ENCODE measurements at places on chromosomes 4 and X.

DNA sequence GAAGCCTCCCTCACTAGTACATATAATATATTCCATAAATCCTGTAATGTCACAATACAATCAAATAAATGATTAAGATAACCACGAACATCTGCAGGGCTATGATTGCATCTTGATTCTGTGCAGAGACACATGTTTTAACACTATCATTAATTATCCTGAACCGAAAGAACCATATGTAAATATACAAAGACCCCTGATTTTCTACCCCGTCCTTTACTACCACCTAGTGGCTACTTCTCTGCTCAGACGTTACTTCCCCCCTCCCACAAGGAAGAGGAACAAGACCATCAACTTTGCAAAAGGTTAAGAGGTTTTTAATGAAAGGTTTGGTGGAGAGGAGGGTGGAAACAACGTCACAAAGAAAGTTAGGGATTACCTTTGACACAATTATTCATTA is 134.0 kb downstream of the COL4A6 start:
- DNase-seq, result no peak

- DNase-seq, result no peak
These were observed 15.2 kb upstream of the CLOCK start for GRCh38 chr4:55561889-55562288.

DNA sequence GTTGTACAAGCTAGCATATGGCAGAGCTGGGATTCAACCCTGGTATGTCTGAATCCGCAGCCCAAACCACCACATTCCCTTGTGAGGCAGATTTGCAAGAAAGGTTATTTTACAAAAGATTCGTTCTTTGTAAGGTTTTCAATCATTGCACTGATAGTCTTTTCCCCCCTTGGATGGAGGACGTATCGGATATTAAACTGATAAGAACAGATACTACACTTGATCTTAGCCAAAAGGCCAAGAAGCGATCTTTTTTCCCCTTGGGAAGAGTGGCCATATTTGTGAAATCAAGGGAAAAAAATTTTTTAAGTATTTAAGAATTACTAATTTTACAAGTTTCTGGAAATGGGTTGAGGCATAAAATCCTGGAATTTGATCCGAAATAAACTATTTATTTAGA is 34.4 kb upstream of the MSMO1 start:
- DNase-seq, result no peak

DNA sequence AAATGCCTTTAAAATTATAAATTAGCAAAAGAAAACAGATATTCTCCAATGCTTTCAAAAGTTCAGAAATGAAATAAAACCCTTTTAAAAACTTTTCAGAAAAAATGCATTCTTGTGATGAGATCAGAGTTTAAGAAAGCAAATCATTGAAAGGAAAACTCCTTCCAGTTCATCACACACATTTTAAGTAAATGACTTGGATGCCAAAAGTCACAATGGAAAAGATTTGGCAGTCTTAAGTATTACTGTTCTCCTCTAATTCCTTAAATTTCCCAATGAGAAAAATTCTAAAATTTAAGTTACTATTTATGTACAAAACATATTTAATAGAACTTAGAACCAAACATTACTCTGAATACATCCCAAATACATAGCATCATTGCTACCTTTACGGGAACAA is 21.1 kb downstream of the HOPX start:
- no peak for DNase-seq

GRCh38 chr4:112765317-112765974 is 128.5 kb downstream of the LARP7 start:
- DNase-seq, result no peak

DNA sequence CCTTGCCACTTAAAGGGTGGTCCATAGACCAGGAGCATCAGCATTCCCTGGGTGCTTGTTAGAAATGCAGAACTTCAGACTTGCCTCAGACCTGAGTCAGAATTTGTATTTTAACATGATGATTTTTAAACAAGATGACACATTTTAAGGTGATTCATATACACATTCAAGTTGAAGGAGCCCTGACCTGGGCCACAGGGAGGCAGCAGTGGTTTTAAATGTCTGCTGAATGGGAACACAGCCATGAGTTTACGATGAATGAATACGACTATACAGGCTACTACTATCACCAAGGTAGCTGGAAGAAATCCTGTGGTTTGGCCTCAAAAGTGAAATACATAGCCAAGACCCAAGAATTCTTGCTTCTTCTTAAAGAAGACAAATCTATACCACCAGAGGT is 2.9 kb downstream of the HDAC8 start:
- no peak for DNase-seq

- no peak for DNase-seq
These were observed 4.9 kb downstream of the PRR32 start for GRCh38 chrX:126824338-126825007.

GRCh38 chrX:63434206-63434605 is 83.1 kb upstream of the SPIN4 start:
- DNase-seq, result no peak

GRCh38 chrX:110671068-110671803 is 124.4 kb downstream of the CHRDL1 start:
- no peak for DNase-seq

- DNase-seq, result no peak
These were observed 45.5 kb downstream of the JAKMIP1 start for GRCh38 chr4:6154875-6155274.

DNA sequence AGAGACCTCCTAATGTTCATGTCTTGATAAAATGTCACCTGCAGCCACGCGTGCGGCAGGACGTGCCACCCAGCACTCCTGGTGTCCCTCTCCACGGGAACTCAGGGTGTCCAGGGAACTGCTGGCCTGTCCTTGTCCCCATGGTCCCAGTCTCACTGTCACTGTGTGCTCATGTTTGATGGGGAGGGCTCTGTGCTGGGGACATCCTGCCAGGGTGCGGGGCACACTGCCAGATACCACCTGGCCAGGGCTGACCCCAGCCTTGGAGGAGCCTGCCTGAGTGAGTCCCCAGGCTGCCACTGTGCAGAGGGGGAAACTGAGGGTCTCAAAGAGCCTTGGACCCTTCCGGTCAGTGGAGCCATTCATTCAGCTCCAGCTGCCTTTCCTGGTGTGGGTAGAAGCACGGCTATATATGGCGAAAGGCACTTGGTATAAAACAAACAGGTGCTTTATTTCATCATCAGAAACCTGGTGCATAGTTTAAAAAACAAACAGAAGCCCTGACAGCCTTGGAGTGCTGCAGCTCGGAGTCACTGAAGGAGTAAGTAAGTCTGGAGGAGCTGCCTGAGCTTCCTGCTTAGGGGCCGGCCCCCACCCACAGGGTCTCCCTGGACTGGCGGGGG is 33.0 kb downstream of the NOP14 start:
- no peak for DNase-seq

GRCh38 chr4:186148336-186148975 is 42.9 kb upstream of the CYP4V2 start:
- DNase-seq, result no peak

DNA sequence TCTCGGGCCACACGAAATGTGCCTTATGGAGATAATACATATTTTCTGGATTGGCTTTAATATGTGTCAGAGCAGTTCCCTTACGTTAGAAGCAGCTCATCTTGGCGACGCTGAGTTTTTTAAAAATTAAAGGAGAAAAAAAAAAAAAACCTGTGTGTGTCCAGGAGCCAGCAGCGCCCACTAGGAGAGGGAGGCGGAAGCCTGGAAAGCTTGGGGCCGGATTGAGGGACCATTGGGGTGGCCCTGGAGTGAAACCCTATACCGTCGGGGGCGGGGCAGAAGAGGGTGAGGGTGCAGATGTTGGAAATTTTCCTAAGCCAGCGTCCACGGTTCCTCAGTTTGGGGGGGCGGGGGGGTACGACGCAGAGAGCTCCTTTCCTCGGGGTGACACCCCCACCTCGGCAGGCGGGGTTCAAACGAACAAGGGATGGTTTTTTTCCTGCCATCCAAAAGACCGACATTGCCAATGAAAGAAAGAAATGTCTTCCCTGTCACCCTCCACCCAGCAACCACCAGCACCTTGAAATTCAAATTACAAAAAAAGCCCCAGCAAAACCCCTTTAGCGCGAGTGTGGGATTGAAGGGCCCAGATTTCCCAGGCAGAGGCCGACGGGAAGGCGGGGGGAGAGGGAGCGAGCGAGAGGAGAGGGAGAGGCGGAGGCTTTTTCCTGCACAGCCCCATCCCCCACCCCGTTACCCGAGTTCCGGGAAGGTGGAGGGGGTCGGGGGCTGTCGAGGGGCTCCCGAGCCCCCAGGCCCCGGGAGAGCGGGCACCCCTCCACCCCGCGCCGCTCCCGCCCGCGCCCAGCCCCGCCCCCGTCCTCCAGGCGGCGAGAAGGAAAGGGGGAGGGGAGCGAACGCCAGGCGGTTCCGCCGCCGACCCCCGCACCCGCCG is 859 bp downstream of the SMARCA1 start:
- no peak for DNase-seq

GRCh38 chr4:3346146-3346545 is 53.3 kb downstream of the RGS12 start:
- no peak for DNase-seq

- DNase-seq, result no peak
These were observed 144.4 kb upstream of the GATB start for GRCh38 chr4:151905197-151905596.

DNA sequence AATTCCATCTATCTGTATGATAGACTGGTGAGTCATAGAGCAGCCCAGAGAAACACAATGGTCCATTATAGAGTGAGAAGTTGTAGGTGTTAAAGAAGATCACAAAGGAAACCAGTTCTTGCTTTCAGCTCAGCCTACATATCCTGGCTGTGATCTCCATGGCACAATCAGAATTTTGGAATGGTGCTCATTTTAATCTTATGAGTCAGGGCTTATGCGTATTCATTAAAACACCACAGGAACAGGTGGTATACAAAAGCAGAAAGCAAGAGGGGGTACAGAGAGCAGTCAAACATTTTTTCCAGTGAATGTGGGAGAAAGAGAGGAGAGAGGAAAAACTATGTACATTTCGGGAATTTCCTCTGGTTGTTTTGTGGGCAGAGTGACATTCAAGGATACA is 126.9 kb downstream of the MFAP3L start:
- DNase-seq, result no peak

- no peak for DNase-seq
These were observed 4.2 kb downstream of the PDE6B start for GRCh38 chr4:629636-629914.

GRCh38 chr4:98245226-98245625 is 16.0 kb upstream of the RAP1GDS1 start:
- no peak for DNase-seq

DNA sequence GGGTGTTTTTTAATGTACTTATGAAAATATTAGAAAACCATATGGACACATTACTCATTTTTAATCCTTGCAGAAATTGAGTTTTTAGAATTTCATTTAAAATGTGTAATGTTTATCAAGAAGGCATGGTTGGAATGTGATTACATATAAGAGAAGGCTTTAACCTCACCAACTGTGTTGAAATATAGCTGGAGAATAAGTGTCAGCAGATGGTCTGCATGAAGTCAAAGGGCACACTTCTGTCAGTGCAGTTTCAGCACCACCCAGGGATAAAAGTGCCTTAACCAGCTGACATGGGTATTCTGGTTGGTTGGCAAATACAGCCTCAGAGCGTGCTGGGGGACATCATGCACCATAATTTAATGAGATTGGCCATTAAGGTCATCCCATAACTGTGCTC is 21.2 kb upstream of the ANTXR2 start:
- DNase-seq, result no peak

GRCh38 chr4:7650606-7651385 is 216.1 kb upstream of the PSAPL1 start:
- no peak for DNase-seq

GRCh38 chr4:144666539-144667175 is 20.7 kb downstream of the HHIP start:
- DNase-seq, result no peak

GRCh38 chr4:80576796-80577195 is 241.3 kb downstream of the CFAP299 start:
- no peak for DNase-seq

All from stimulated activated CD4-positive, alpha-beta T cell treated with anti-CD3 and anti-CD28 coated beads, Interleukin-15, amount 100 ng/mL, for 1 hour (primary cell).